ENCODE measurements at places on chromosomes 1 and 21.

GRCh38 chr1:118073648-118074435, 111.2 kb downstream of the SPAG17 start:
- peak; percentile 87 for DNase-seq

DNA sequence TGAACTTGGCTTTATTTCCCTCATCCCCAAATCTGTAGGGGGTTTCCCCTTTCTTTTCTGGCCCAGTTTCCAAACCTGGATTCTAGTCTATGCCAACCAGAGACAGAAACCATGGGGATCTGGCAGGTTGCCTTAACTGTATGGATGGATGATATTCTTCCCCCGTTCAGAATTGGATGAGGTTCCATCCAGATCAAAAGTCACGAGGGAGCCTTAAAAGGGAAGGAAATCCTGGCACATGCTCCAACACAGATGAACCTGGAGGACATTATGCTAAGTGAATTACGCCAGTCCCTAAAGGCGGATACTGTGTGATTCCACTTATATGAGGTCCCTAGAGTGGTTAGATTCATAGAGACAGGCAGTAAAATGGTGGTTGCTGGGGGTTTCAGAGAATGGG, 124.4 kb downstream of the HUNK start:
- DNase-seq, result peak; percentile 73

DNA sequence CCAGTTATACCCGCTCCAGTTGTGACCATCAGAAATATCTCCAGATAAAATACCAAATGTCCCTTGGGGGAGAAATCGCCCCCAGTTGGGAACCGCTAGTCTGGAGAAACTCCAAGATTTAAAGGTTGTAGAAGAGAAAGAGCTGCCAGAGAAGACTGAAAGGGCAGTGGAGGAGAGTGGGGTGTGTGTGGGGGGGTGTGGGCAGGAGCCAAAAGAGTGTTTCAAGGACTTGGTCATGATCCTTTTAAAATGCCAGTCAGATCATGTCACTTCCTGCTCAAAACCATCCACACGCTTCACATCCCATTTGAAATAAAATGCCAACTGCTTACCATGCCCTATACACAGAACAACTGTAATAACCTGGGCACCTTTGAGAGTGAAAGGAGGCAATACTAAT, 3.4 kb upstream of the HEYL start:
- no peak for DNase-seq

DNA sequence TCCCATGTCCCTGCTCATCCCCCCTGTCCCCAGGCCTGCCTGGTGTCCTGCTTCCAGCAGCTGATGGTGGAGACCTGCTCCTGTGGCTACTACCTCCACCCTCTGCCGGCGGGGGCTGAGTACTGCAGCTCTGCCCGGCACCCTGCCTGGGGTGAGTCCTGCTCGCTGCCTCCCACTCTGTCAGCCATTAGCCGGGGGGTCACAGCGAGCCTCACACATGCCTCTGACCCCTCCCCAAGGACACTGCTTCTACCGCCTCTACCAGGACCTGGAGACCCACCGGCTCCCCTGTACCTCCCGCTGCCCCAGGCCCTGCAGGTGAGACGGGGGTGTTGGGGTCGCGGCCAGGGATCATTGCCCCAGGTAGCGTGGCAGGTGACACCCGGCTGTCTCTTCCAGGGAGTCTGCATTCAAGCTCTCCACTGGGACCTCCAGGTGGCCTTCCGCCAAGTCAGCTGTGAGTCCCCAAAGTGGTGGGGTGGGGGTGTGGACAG, 10.0 kb downstream of the SCNN1D start:
- DNase-seq, result peak; percentile 63

GRCh38 chr1:175968486-175969172, 225.2 kb upstream of the TNR start:
- no peak for DNase-seq

- DNase-seq, result no peak
Observed at GRCh38 chr1:58683519-58683918, 16.3 kb downstream of the MYSM1 start.

DNA sequence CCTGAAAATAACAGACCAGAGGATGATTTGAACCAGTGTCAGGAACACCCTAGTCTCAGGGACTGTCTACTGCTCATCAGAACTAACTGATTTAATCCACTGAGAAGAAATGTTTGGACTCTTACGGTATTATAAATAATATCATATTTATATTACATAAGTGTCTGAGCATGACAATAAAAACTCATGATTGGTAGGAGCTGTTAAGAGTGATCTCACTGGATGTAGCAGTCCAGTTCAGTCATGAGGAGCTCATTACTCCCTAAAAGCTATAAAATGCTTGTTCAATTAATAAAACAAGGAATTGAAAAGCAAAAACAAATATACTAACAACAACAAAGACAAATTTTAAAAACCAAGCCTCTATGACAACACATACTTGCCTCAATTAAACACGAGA, 68.8 kb upstream of the BCL9 start:
- DNase-seq, result no peak

DNA sequence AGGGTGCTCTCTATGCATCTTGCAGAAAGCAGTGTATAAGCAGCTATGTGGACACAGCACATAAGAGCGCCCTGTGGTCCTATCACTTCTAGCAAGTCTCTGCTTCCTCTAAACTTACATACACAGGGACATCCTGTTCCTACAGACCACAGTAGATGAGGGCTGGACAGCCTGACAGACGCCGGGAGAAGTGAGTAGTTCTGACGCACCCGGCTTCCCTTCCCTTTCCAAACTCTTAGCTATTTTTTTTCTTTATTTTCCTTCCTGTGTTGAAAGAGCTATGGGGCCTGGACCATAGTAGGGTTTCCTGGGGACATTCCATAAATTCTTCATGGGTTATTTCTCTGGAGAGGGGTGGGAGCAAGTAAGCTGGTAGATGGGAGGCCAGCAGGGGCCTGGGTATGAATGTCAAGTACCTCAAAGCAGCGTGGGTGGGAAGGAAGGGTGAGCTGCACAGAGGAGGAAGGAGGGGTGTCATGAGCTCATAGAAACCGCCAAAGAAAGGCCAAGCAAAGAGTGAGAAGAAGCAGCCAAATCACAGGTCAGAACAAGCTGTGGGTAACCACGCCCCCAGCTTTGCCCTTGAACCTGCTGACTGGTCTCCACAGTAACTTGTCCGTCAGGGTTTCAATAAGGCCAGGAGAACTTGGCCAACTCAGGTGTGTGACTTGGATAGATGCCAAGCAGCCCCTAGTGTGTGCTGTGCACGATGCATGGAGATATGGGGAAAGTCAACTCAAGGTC, 36.6 kb downstream of the PLXNA2 start:
- no peak for DNase-seq

GRCh38 chr1:64505944-64506655, 36.2 kb downstream of the CACHD1 start:
- no peak for DNase-seq

GRCh38 chr21:46124926-46125845, 27.3 kb downstream of the COL6A2 start:
- DNase-seq, result peak; percentile 35

All from femur (tissue), 1 donor.